H4 (cell line): ENCODE measurements at places on chromosomes 7 and 10. TPM values are rescaled to one million over a fixed set of nuclear protein-coding genes. Genes with fewer than 3 reads are reported as not detected.

Gene ADCY1
- total RNA-seq, result 1.6 and 2.3 TPM in 2 replicates

Gene CDHR3
- 0.58 and 1.7 TPM in 2 replicates for total RNA-seq

Gene GPR85
- total RNA-seq, result 2.4 and 2.7 TPM in 2 replicates

DNA sequence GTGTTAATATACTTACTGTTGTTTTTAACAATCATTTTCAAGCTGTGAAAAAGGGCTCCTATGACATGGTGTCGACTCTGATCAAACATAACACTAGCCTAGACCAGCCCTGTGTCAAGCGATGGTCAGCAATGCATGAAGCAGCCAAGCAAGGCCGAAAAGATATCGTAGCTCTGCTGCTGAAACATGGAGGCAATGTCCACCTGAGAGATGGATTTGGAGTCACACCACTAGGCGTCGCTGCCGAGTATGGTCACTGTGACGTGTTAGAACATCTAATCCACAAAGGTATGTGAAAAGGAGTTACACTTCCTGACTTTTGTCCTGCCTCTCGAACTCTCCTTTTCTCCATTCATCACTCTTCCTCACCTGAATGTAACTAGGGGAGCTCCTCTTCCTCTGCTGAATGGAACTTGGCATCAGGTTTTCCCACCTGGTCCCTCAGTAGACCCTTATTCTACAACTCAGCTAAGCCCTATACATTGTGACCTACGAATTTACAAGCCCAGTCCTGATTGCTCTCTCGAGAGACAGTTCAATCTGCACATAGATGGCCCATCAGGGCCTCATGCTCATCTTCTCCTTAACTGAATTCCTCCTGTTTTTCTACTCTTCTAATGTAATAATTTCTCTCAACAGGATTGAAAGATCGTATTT, 23.0 kb downstream of the ASB15 start:
- peak; percentile 77 for DNase-seq

- no peak for DNase-seq
Observed at GRCh38 chr7:128781851-128782250, 6.3 kb upstream of the OPN1SW start.

GRCh38 chr7:123863461-123863860, 18.5 kb downstream of the HYAL4 start:
- DNase-seq, result no peak

DNA sequence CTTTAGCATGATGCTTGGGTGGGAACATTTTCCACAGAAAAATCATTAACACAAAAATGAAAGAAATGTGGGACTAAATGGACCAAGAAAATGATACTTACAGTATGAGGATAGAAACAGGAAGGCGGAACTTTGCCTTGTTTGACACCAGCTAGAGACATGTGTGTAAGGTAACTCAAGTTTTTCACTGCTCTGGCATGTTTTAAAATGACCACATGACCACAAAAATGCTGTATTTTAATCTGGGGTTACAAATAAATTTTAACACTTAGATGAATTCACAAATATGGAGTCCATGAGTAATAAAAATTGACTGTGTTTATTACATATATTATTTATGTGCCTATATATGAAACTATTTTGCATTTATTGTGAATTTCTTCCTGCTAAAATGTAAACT, 100.9 kb upstream of the PHYHIPL start:
- DNase-seq, result no peak
